Activated CD8-positive, alpha-beta T cell treated with anti-CD3 and anti-CD28 coated beads, Interleukin-2, amount 10 ng/mL, durations not matched to agents 7 days and 5 days (primary cell): ENCODE measurements at places on chromosomes 5 and 9. TPM values are rescaled to one million over a fixed set of nuclear protein-coding genes. Genes with fewer than 3 reads are reported as not detected.

DNA sequence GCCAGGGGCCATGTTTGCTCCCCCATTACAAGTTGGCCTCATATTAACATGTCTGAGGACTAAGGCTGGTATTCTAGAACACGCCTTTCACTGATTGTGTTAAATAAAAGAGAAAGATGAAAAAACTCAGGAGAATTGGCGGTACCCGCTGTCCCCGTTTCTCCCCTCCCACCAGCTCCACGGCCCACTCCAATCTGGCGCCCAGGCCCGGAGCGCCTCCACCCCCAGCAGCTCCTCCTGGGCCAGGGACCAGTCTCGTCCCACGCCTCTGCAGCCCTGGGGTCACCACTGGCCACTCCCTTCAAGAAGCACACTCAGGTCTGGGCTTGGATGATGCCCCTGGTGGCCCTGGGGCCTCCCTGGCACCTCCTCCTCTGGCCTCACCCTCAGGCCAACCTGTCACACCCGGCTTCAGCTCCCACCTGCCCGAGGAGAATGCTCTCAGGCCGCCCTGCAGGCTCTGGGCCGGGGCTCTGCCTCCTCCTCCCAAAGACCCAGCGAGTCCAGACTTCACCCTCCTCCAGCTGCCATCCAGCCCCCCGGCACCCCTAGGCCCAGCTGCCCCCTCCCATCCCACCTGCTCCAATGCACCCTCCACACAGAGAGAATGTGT, 133.0 kb upstream of the PPP1R26 start:
- DNase-seq = no peak
- H3K36me3 ChIP-seq = no peaks in the 10 kb centered on the region
- no peaks in the 10 kb centered on the region for H3K27me3 ChIP-seq
- H3K4me3 ChIP-seq = no peak overlapping the region

DNA sequence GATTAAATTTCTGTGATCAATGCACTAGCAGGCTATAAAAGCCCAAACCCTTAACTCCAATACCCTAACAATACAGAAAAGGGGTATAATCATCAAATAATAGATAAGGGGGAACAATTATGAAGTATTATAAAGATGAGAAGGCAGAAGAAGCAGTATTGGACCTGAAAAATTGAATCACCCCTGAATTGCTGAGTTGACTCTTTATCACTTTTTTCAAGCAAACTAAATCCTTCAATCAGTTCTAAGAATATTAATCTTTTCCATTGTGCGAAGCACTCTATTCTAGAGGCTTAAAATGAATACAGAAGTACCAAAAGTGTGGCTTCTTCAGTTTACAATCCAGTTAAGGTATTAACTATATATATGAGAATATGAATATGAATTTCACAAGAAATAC, 120.7 kb downstream of the RNF180 start:
- H3K36me3 ChIP-seq = no peaks in the 10 kb centered on the region
- H3K4me1 ChIP-seq = no peaks in the 10 kb centered on the region
- DNase-seq = no peak
- H3K27me3 ChIP-seq = no peaks in the 10 kb centered on the region

GRCh38 chr5:56176155-56176798, 56.9 kb downstream of the ANKRD55 start:
- H3K4me3 ChIP-seq = no peak overlapping the region
- peaks cover 9% of the 10 kb centered on the region for H3K4me1 ChIP-seq

DNA sequence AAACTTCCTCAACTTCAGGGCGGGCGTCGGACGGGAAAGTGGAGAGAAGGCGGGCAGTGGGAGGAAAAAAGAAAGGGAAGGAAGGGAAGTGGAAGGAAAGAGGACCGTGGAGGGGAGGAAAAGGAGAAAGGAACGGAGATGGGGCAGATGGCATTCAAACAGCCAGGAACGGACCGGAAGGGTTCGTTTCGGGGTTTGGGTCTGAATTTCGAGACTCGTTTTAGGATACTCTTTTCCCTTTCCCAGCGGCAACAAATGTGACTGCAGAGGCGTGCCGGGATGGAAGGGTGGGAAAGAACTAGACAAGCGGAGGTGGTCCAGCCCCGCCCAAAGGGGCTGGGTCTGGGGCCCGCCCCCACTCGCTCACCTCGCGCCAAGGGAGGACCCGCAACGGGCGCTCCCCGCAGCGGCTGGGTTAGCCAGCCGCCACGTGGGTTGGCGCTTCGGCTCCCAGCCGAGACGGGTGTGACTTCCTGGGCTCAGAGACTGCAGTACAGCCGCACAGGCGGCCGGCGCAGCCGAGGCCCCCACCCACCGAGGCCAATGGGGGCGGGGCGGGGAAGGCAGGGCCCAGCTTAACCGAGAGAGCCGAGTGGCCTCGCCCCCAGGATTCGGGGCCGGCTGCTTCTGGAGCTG, 2.7 kb downstream of the VCAN start:
- H3K4me3 ChIP-seq = peak overlapping the region; percentile 81
- peaks cover 67% of the 10 kb centered on the region for H3K27me3 ChIP-seq

- no peak for DNase-seq
- no peaks in the 10 kb centered on the region for H3K36me3 ChIP-seq
- H3K4me3 ChIP-seq = no peak overlapping the region
- peaks cover 2% of the 10 kb centered on the region for H3K27me3 ChIP-seq
- peaks cover 24% of the 10 kb centered on the region for H3K4me1 ChIP-seq
- no peak overlapping the region for H3K27ac ChIP-seq
Measured at GRCh38 chr9:33198165-33198564, 31.0 kb upstream of the B4GALT1 start.

- H3K4me1 ChIP-seq = peaks cover 75% of the 10 kb centered on the region
- peak overlapping the region; percentile 83 for H3K27ac ChIP-seq
- H3K36me3 ChIP-seq = peaks cover 15% of the 10 kb centered on the region
- peak; percentile 47 for DNase-seq
- no peaks in the 10 kb centered on the region for H3K27me3 ChIP-seq
Measured at GRCh38 chr9:133114886-133115603, 6.0 kb downstream of the RALGDS start.

- no peak for DNase-seq
- peaks cover 9% of the 10 kb centered on the region for H3K4me1 ChIP-seq
- H3K4me3 ChIP-seq = no peak overlapping the region
- H3K36me3 ChIP-seq = no peaks in the 10 kb centered on the region
Measured at GRCh38 chr9:98852961-98853360, 45.5 kb downstream of the GALNT12 start.

DNA sequence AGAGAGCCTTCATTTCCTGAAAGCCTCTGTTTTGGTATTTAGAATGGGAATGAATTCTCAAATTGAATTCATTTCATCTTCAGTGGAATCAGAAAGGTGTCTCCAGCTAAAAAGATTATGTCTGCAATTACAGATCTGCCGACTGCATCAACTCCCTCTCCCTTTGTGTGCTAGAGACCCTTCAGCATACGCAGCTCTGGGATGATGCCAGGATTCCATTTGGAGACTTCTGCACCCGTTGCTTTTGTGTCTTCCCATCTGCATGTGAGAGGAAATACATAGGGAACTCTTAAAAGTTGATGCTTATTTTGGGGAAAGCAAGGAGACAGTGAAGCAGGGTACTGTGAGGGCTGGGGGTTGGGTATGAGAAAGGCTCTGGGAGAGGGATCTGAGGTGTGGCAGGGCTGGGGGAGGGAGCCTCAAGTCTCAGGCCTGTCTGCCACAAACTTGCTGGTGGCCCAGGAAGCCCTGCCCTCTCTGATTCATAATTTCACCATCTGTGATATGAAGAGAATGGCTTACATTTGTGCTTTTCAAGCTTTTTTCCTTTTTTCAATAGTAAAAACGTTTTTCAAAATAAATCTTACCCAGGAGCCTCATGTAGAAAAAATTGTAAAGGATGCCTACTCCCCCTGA, 89.7 kb upstream of the SAP30L start:
- H3K27me3 ChIP-seq = no peaks in the 10 kb centered on the region
- no peak for DNase-seq
- H3K4me3 ChIP-seq = no peak overlapping the region
- peaks cover 18% of the 10 kb centered on the region for H3K4me1 ChIP-seq
- no peak overlapping the region for H3K27ac ChIP-seq

DNA sequence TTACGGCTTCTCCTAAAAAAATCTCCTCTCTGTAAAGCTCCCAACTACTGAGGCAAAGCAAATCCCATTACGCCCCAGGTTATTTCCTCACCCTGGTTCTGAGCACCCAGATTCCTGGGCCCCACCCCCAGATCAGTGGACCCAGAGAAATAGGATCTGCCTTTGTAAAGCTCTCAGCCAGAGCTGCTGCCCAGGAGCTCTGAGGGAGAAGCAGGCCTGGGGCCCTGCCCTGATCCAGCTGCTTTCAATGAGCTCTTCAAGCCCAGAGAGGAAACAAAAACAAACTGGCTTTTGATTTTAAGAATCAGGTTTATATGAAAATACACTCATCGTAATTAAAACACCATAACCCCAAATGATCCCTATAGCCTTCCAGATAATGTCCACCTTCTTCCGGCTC, 124.5 kb downstream of the C5orf15 start:
- no peaks in the 10 kb centered on the region for H3K36me3 ChIP-seq
- peaks cover 19% of the 10 kb centered on the region for H3K4me1 ChIP-seq
- H3K4me3 ChIP-seq = no peak overlapping the region
- DNase-seq = no peak
- peaks cover 4% of the 10 kb centered on the region for H3K27me3 ChIP-seq
- H3K27ac ChIP-seq = no peak overlapping the region

DNA sequence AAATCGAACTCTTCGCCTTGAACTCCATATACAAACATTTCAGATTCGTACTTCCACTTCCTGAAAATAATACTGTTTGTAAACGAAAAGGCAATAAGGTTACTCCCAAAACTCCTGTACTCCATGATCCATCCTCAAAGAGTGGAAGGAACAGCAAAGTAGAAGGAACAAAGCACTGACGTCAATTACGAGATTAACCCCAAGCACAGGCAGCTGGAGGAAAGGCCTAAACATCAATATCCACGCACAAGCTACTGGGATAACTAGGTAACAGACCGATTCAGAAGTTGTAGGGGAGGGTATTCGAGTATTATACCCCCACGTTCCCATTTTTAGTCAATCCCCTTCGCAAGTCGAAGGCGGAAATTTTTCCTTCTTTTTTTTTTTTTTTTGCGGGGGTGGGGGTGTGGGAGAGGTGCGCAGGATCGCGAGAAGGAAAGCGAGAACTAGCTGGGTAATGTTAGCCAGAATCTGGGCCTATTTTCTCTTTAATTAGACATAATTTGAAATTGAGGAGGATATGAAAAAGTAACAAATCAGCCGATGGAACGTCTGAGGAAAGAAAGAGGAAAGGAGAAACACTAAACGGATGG, 909 bp downstream of the AFF4 start:
- H3K4me3 ChIP-seq = peak overlapping the region; percentile 96
- peak; percentile 36 for DNase-seq
- peaks cover 21% of the 10 kb centered on the region for H3K4me1 ChIP-seq
- peak overlapping the region; percentile 97 for H3K27ac ChIP-seq
- no peaks in the 10 kb centered on the region for H3K27me3 ChIP-seq

DNA sequence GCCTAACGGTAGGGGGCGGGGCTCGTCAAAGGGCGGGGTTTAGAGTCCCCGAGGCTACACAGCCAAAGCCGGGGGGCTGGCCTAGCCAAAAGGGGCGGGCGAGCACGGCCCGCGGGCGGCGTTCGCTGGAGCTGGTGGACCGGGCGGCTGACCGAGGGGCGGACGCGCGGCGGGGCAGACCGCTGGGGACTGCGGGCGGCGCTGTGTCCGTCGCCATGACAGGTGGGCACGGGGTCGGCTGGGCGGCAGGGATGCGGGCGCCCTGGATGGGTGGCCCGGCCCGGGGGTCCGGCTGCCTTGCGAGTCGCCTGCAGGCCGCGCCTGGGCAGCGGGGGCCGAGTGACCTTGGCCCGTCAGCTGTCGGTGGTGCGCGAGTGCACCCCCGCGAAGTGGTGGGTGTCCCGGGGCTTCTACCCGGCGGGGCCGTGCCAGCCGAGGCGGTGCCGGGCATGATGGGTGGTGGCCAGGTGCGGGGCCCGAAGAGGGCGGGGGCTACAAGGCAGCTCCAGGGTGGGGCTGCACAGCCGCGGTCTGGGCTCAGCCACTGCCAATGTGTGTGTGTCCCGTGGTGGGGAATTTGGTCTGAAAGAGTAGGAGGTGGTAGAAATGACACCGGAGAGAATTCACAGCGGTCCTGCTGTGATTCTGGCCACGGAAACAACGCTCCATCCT, at the start of gene CARD19:
CARD19 (plus strand) TSS at position 87 of the 672 bp plus-strand sequence; CDS start at position 216, 129 bp downstream.
- peak within 1 kb of the TSS; percentile 85 for H3K4me3 ChIP-seq
- H3K36me3 ChIP-seq = peaks cover 31% of the 10 kb centered on the region
- H3K4me1 ChIP-seq = peaks cover 77% of the 10 kb centered on the region
- DNase-seq = peak; percentile 54
- peak within 1 kb of the TSS; percentile 98 for H3K27ac ChIP-seq
- no peaks in the 10 kb centered on the region for H3K27me3 ChIP-seq

GRCh38 chr9:112180387-112180881, 5.3 kb upstream of the SUSD1 start:
- H3K4me3 ChIP-seq = peak overlapping the region; percentile 65
- peak; percentile 80 for DNase-seq
- peaks cover 12% of the 10 kb centered on the region for H3K36me3 ChIP-seq
- H3K4me1 ChIP-seq = peaks cover 56% of the 10 kb centered on the region
- H3K27me3 ChIP-seq = peaks cover 4% of the 10 kb centered on the region
- peak overlapping the region; percentile 85 for H3K27ac ChIP-seq

- H3K27ac ChIP-seq = no peak overlapping the region
- H3K4me1 ChIP-seq = peaks cover 84% of the 10 kb centered on the region
- DNase-seq = no peak
- no peak overlapping the region for H3K4me3 ChIP-seq
- peaks cover 93% of the 10 kb centered on the region for H3K36me3 ChIP-seq
Measured at GRCh38 chr9:114916481-114916880, 13.9 kb downstream of the TNFSF8 start.

DNA sequence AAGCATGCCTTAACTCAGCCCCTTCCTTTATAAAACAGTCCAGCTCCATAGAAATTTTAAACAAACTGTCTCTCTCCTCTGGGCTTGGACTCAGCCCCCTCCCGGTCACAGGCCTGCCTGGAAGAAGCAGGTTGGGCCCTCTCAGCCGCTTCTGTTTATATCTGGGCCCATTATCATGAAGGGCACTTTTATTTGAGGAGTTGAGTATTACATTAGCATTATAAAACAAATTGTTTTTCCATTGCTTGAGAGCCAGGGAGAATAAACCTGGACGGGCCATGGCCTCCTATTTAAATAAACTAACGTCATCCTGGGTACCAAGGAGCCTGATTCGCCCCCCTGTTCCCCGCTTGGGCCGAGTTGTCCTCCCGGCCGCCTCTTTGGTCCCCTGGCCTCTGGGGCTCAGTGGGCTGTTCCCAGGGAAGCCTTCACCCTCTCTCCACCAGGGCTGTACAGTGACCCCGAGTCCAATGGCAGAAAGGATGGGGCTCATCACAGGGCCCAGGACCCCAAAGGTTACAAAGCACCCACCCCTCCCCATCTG, 13.2 kb downstream of the IRX2 start:
- no peak for DNase-seq
- H3K4me1 ChIP-seq = no peaks in the 10 kb centered on the region
- H3K36me3 ChIP-seq = no peaks in the 10 kb centered on the region

The ST8SIA4 gene
- 35.8 TPM for total RNA-seq

The TRIM36 gene
- 0.13 TPM for total RNA-seq

The CDKN2A gene
- 32.9 TPM for total RNA-seq

The SAPCD2 gene
- total RNA-seq = 57.0 TPM

The FLT4 gene
- 0.90 TPM for total RNA-seq

The PTGES gene
- not detected for total RNA-seq

The IL33 gene
- not detected for total RNA-seq

The AK6 gene
- total RNA-seq = 36.8 TPM

The C9orf43 gene
- 0.60 TPM for total RNA-seq

The BSPRY gene
- total RNA-seq = 4.0 TPM

The SHC3 gene
- not detected for total RNA-seq
